ENCODE measurements at places on chromosomes 13 and 19.
A peak's percentile ranks its signal among the peaks of the same experiment; 100 is the strongest.

DNA sequence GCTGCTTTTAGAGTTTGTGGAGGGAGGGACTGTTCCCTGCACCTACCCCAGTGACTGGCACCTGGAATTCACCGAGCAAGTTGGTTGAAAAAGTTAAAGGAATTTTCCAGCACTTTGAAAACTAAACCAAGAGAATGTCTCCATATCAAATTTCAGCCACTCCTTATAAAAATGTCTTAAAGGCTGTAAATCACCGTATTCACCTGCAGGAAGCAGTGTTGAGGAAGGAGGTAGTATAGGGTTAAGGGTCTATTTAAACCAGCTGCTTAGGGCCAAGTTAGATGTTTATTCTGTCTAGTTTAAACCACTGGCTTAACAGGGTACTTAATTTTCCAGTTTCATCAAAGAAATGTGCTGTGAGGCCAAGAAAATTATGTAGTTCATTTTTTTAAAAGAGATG is 3.8 kb upstream of the RAB20 start:
- DNase-seq = no peak

GRCh38 chr19:925087-925525 is 729 bp upstream of the ARID3A start:
- peak; percentile 31 for DNase-seq

GRCh38 chr13:48680756-48681392 is 27.1 kb downstream of the CYSLTR2 start:
- DNase-seq = no peak

- no peak for DNase-seq
These were observed 102.1 kb downstream of the VWA8 start for GRCh38 chr13:41858780-41859179.

GRCh38 chr19:15469513-15470297 is 5.4 kb upstream of the RASAL3 start:
- DNase-seq = peak; percentile 34

Measured in stimulated activated CD4-positive, alpha-beta T cell treated with anti-CD3 and anti-CD28 coated beads, Interleukin-4, amount 100 ng/mL, for 1 hour (primary cell).